AG04449 (cell line): ENCODE measurements at places on chromosomes 7 and 10.

- no peak for DNase-seq
These were observed 4.2 kb upstream of the ASB4 start for GRCh38 chr7:95481271-95482165.

GRCh38 chr10:123160311-123160980 is 6.2 kb downstream of the BUB3 start:
- DNase-seq = no peak

- no peak for DNase-seq
These were observed 7.3 kb downstream of the SLC16A9 start for GRCh38 chr10:59702347-59702746.

DNA sequence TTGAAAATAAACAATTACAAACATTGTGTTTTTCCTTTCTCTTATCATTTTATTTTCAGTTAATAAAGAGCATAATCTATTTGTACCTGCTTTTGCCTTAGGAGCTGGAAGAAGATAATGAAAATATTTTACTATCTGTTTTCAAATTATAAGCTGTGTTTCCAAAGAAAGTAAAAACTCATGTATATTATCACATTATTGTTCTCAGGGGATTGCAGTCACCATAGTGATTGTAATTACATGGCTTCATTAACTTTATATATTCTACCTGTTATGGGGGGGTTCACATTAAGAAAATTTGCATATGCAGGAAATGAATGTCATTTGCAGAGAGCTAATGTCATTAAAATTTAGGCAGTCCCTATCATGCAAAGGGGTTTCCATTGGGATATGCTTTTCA is 542.3 kb downstream of the NXPH1 start:
- no peak for DNase-seq

DNA sequence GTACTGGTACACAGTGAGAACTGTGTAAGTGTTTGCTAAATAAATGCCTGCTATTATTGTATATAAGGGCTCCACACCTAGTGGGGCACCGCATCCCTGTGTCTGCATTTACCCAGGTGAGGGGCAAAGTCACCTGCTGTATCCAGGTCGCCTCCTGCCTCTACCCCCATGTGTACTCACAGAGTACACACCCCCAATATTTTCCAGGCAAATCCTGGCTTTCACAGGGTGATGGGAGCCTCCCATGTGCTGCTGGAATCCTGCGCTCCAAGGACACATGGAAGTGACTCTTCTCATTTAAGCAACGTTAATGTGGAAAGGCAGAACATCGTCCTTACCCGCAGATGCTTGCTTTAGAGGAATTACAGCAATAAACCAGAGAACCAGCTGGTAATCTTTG is 48.2 kb downstream of the ARHGAP22 start:
- DNase-seq = no peak

GRCh38 chr10:44660271-44660670 is 250.9 kb upstream of the TMEM72 start:
- no peak for DNase-seq

DNA sequence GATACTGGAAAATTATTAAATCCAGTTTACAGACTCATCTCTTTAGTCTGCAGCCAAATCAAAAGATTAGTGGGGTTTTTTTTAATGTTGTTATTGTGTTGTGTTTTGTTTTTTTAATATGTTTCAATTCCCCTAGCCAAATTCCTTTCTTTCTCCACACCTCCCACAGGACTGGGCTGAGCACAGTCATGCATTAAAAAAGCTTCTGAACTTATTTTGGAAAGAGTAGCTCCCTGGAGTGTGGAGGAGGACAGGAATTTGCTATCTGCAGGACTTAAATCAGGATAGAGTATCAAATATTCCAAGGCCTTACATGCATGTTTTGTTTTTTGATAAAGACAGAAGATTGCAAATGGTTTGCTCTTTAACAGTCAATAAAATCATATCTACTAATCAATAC is 90.7 kb downstream of the GNAI1 start:
- DNase-seq = no peak
